Pulmonary artery endothelial cell (primary cell): ENCODE measurements at places on chromosomes 2 and 18.

- no peak for DNase-seq
These were observed 326.3 kb downstream of the GBX2 start for GRCh38 chr2:235841863-235842262.

DNA sequence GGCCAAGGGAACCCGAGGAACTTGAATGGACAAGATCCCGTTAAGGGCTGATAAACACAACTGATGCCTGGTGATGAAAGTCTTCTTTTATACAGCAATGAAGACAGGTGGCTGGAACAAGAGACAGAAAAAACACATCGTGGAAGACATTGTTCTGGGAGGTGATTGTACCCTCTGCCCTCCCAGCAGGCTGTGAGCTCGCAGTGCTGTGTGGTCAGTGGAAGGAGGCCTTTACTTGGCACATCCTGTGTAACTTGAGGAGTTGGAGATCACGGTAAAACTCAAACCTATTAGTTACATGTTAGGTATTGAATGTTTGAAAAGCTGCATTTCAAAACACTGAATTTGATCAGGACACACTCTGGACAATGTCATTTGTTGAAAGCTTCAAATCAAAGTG, 249.9 kb upstream of the EPAS1 start:
- DNase-seq: no peak

DNA sequence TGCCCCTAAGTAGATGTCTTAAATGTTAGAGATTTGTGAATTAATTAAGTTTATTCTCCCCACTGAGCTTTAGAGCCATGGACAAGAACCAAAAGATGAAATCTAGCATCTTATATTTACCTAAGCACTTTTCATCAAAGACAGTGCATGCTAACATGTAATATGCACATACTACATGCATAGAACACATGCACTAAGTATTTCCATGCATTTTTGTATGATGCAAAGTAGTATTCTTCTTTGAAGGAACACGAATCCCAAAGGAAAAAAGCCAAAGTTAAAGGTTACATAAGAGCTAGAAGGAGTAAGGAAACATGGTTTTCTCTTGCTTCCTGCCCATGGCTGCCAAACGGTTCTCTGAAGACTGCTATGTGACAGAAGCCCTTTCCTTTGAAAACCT, 15.3 kb downstream of the STAMBP start:
- no peak for DNase-seq

GRCh38 chr2:172281648-172282570, 145.5 kb upstream of the ITGA6 start:
- DNase-seq: no peak

GRCh38 chr2:98899041-98899702, 36.9 kb downstream of the CRACDL start:
- no peak for DNase-seq

DNA sequence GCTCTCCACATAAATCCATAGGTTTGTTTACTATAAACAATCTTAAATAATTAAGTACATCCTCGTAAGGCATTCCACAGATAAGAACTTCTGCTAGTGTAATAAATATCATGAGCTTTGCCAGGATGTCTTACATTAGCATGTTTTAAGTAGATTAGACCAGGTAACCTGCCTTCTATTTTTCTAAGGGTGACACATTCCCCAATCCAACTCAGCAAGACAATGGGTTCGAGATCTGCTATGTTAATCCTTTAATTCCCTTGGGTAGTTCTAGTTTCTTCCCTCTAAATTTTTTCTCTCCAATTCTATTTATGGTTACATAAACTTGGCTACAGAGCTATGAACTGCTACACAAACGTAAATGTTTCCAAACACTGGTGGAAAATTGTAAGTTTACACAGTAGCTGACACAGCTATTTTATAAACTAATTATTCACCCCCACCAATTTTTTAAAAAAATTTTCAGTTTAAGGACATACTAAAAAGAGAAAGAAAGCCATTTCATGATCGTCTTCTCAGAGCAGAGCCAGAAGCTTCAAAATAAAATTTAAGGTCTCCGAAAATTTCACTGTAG, 386.5 kb upstream of the SLC39A10 start:
- DNase-seq: no peak

DNA sequence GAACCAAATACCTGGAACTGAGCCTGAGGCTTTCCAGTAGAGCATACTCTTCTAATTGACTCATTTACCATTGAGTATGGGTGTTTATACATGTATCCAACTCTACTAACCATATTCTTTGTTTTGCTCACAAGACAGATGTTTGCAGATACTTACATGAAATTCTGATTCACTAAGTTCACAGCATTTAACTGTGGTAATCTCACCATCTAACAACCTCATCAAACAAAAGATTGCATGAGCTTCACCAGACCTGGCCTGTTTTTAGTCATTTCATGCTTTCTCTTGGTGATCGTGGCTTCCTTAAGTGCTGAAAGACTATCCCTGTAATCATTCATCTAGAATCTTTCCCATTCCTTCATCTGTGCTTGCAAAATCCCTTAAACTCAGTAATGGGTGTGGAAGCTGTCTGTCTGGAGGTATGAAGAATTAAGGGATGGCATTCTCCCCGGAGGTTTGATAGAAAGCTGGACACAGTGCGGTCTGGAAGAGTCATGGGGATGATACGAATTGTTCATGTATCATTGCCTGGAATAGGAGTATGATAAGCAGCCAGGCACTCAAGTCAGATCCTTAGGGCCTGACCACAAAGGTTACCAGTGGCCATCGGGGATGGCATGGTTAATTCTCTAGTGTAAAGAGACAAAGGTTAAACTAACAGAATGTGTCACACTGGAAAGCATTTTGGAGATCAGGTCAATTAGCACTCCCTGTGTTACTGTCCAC, 42.0 kb upstream of the IL1R1 start:
- no peak for DNase-seq

- no peak for DNase-seq
These were observed 327.0 kb downstream of the PDE11A start for GRCh38 chr2:177745531-177745930.

DNA sequence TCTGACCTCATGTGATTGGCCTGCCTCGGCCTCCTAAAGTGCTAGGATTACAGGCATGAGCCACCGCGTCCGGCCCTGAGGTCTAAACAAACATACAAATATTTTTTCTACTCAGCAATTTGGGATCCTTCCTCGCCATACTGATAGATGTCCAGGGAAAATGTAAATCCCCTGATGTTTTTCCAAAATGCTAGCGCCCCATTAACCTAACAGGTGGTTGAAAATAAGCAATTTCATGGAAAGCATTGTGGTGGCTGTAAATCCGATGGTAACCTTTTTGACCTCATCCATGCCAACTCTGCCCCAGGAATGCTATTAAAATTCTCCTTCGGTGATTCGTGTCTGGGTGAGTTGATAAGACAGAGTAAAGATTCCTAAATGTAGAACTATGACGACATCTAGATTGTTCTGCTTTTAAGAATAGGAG, 19.3 kb downstream of the GEMIN6 start:
- DNase-seq: peak; percentile 26

GRCh38 chr2:218961651-218962570, 2.4 kb downstream of the CDK5R2 start:
- DNase-seq: no peak
